ENCODE measurements at places on chromosomes 7 and 10.

DNA sequence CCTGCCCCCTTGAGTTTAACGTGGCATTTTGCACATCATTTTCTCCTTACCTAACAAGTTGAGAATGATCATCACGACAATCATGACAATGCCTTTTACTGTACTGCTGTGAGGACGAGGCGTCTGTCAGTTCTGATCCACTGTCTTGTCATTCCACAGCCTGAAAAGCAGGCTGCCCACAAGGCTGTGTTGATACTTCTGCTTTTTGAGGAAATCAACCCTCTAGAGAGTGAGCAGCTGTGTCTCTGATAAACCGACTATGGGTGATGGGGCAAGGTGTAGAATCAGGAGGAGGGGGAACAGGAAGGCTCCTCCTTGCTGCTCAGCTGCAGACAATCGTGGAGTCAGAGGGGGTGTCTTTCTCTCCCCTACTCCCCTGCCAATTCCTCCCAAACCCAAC is 30.6 kb upstream of the C10orf120 start:
- DNase-seq: no peak

DNA sequence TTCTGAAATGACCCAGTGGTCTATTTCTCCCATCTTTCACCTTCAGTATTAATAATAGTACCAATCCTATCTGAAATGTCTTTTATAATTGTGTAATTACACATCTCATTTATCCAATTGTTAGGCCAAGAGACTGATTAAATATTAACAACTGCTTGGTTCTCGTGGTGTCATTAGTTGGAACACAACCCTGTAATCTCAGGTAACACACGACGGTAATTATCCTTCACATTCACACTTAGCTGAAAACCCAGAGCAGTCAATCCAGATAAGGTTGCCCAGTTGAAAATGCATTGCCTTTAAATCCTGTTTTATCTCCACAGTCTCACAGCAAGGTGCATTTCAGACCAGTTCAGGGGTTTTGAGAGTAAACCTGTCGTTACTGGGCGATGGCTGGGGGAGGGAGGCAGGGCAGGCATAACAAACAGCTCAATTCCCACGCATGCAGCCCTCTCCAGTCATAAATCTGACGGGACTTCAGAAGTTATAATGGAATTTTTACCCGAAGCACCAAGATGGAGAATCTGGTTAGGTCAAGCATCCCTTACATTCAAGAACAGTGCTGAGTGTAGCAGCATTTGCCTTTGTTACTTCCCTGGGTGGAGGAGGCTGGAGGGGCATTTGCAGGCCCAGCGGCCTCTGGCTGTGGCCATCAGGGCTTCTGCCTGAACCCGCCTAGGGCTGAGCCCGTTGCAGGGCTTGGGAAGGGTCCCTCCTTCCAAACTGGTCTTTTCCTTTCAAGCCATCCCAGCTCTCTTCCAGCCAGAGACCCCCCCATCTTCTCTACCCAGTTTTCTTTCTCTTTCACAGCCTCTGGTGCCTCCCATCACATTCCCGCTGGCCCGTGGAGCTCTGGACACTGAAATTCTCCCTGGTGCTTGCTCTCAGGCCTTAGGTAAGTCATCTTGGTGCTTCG is 201.0 kb upstream of the LYZL2 start:
- DNase-seq: no peak

DNA sequence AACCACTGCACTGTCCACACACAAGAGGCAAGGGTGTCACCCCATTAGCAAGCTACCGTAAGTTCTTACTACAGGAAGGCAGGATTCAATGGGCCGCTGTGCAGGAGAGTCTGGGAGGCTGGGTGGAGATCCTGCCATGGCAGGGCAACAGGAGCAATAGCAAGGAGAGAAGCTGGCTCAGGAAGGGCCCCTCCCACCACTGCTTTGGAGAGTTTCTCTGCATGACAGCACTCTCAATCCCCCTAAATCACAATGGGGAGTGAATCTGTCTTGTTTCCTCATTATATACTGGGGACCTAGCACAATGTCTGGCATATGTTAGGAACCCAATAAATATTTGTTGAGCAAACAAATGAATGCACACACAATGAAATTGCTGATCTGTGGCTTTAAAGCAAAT is 83.2 kb upstream of the SFMBT2 start:
- no peak for DNase-seq

- DNase-seq: no peak
Observed at GRCh38 chr7:12317675-12318074, 86.0 kb downstream of the VWDE start.

All from activated T-helper 1 cell treated with anti-CD3 and anti-CD28 coated beads, Interleukin-2, amount 50 U/mL, for 16 hours (primary cell).